Activated T-helper 2 cell treated with anti-CD3 and anti-CD28 coated beads, Interferon-gamma antibody, Interleukin-2, Interleukin-4, amounts not matched to agents 10 μg/mL and 5 μg/mL and 100 μg/mL, durations not matched to agents 14 hours and 24 hours and 36 hours (primary cell): ENCODE measurements at places on chromosomes 1 and 21. TPM values are rescaled to one million over a fixed set of nuclear protein-coding genes. Genes with fewer than 3 reads are reported as not detected.

DNA sequence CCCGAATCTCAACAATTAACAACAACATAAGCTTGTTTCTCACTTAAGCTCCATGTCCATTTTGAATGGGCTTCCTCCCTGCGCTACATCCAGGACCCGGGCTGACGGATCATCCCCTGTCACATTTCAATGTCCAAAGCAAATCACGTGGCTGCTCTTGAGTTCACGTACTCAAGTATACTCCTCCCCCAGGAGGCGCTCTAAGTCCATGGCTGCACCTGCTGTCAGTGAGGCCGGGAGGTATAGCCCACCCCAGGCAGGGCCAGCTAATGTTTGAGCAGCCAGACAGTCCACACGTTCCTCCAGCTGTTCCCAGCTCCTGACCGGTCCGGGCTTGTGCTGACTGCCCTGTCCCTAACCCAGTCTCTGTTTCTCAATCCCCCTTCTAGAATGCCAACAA lies 220.8 kb downstream of the SLC35F3 start:
- peak; percentile 15 for DNase-seq

- peak; percentile 49 for DNase-seq
Observed at GRCh38 chr1:204513117-204513716, 3.0 kb upstream of the MDM4 start.

GRCh38 chr21:27225940-27226339 lies 259.1 kb upstream of the ADAMTS5 start:
- DNase-seq, result no peak

- DNase-seq, result no peak
Observed at GRCh38 chr1:162732566-162733335, 57.8 kb upstream of the HSD17B7 start.

Gene DPYD
- 11.9 and 12.5 TPM in 2 replicates for total RNA-seq

Gene LIPI
- not detected in 2 replicates for total RNA-seq
